Activated naive CD4-positive, alpha-beta T cell treated with anti-CD3 and anti-CD28 coated beads for 36 hours (primary cell): ENCODE measurements at places on chromosomes 11 and 22. TPM values are rescaled to one million over a fixed set of nuclear protein-coding genes. Genes with fewer than 3 reads are reported as not detected.

Gene SCGB1A1
- not detected for total RNA-seq

Gene HMOX1
- total RNA-seq: 0.21 TPM

Gene MPST
- 2.8 TPM for total RNA-seq

- DNase-seq: no peak
- peaks cover 8% of the 10 kb centered on the region for H3K27me3 ChIP-seq
- H3K27ac ChIP-seq: no peak overlapping the region
- H3K4me1 ChIP-seq: no peaks in the 10 kb centered on the region
Observed at GRCh38 chr11:125228993-125229392, 64.4 kb downstream of the PKNOX2 start.

- H3K27ac ChIP-seq: no peak overlapping the region
- peaks cover 68% of the 10 kb centered on the region for H3K27me3 ChIP-seq
- no peaks in the 10 kb centered on the region for H3K36me3 ChIP-seq
- no peaks in the 10 kb centered on the region for H3K4me1 ChIP-seq
Observed at GRCh38 chr11:12667646-12668045, 6.6 kb upstream of the TEAD1 start.

GRCh38 chr11:27857588-27857987 lies 157.3 kb upstream of the BDNF start:
- no peak for DNase-seq
- H3K36me3 ChIP-seq: no peaks in the 10 kb centered on the region
- H3K27ac ChIP-seq: no peak overlapping the region
- H3K4me1 ChIP-seq: no peaks in the 10 kb centered on the region
- peaks cover 3% of the 10 kb centered on the region for H3K27me3 ChIP-seq
- H3K4me3 ChIP-seq: no peak overlapping the region

DNA sequence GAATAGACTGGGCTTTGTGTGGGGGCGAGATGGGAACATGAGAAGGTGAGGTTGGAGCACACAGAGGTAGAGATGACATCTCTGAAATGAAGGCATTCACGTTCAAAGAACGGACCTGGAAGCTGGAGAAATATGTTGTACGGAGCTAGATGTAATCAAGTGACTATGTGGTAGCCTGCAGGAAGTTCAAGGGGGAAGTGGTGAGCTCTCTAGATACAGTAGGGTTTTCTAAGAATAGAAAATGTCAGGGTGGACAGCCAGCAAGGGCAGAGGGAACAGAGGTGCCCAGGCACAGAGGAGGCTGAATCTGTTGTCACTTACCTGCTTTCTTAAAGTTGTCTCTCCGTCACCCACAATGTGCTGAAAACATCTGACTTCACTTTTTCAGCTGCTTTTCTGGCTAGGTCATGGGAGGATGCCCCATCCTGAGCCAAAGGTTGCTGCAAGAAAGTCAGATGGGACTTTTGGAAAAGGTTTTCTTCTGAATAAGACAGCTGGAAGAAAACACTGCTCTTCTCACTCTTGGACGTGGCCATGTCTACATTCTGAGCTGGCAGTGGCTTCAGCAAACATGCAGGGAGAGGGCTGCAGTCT lies 171.5 kb upstream of the B3GAT1 start:
- H3K36me3 ChIP-seq: no peaks in the 10 kb centered on the region
- peaks cover 12% of the 10 kb centered on the region for H3K27me3 ChIP-seq
- H3K4me1 ChIP-seq: no peaks in the 10 kb centered on the region
- H3K4me3 ChIP-seq: no peak overlapping the region

- no peak overlapping the region for H3K27ac ChIP-seq
- H3K4me3 ChIP-seq: no peak overlapping the region
- DNase-seq: no peak
- H3K36me3 ChIP-seq: peaks cover 14% of the 10 kb centered on the region
Observed at GRCh38 chr11:46684367-46684766, 16.1 kb downstream of the ARHGAP1 start.

- no peaks in the 10 kb centered on the region for H3K36me3 ChIP-seq
- H3K27me3 ChIP-seq: peaks cover 2% of the 10 kb centered on the region
- DNase-seq: no peak
- H3K4me1 ChIP-seq: no peaks in the 10 kb centered on the region
- H3K4me3 ChIP-seq: no peak overlapping the region
Observed at GRCh38 chr11:131947511-131947910, 577.1 kb downstream of the NTM start.
